ENCODE measurements at places on chromosomes 16 and 17. TPM values are rescaled to one million over a fixed set of nuclear protein-coding genes. Genes with fewer than 3 reads are reported as not detected.
A peak's percentile ranks its signal among the peaks of the same experiment; 100 is the strongest.

- H3K36me3 ChIP-seq, result peaks cover 1% of the 10 kb centered on the region
- no peaks in the 10 kb centered on the region for H3K27me3 ChIP-seq
- peak overlapping the region; percentile 83 for H3K27ac ChIP-seq
- peaks cover 79% of the 10 kb centered on the region for H3K4me1 ChIP-seq
- no peak for DNase-seq
Observed at GRCh38 chr17:81386141-81386645, 9.1 kb upstream of the BAHCC1 start.

- H3K4me1 ChIP-seq, result no peaks in the 10 kb centered on the region
- DNase-seq, result no peak
- no peaks in the 10 kb centered on the region for H3K27me3 ChIP-seq
- no peaks in the 10 kb centered on the region for H3K36me3 ChIP-seq
Observed at GRCh38 chr16:51392521-51393187, 241.6 kb upstream of the SALL1 start.

- no peaks in the 10 kb centered on the region for H3K27me3 ChIP-seq
- no peak overlapping the region for H3K27ac ChIP-seq
- no peaks in the 10 kb centered on the region for H3K36me3 ChIP-seq
- H3K4me1 ChIP-seq, result no peaks in the 10 kb centered on the region
- DNase-seq, result no peak
Observed at GRCh38 chr17:64315032-64315490, 52.0 kb upstream of the TEX2 start.

KLHL10 gene
- not detected for total RNA-seq

ZG16 gene
- total RNA-seq, result 0.04 TPM

- DNase-seq, result peak; percentile 40
- peaks cover 26% of the 10 kb centered on the region for H3K36me3 ChIP-seq
- peaks cover 17% of the 10 kb centered on the region for H3K4me1 ChIP-seq
- H3K4me3 ChIP-seq, result peak overlapping the region; percentile 58
- H3K27me3 ChIP-seq, result no peaks in the 10 kb centered on the region
- peak overlapping the region; percentile 74 for H3K27ac ChIP-seq
Observed at GRCh38 chr17:732902-733720, 715 bp downstream of the TLCD3A start.

- no peaks in the 10 kb centered on the region for H3K27me3 ChIP-seq
- no peak overlapping the region for H3K27ac ChIP-seq
- H3K4me3 ChIP-seq, result no peak overlapping the region
- no peaks in the 10 kb centered on the region for H3K36me3 ChIP-seq
- H3K4me1 ChIP-seq, result no peaks in the 10 kb centered on the region
Observed at GRCh38 chr16:65728167-65728566, 606.3 kb upstream of the CDH11 start.

- no peaks in the 10 kb centered on the region for H3K4me1 ChIP-seq
- H3K36me3 ChIP-seq, result no peaks in the 10 kb centered on the region
- no peak overlapping the region for H3K4me3 ChIP-seq
- H3K27ac ChIP-seq, result no peak overlapping the region
Observed at GRCh38 chr17:77821114-77821513, 137.4 kb upstream of the TNRC6C start.

- H3K4me3 ChIP-seq, result no peak overlapping the region
- H3K27ac ChIP-seq, result no peak overlapping the region
- no peaks in the 10 kb centered on the region for H3K27me3 ChIP-seq
- no peak for DNase-seq
- peaks cover 17% of the 10 kb centered on the region for H3K4me1 ChIP-seq
Observed at GRCh38 chr16:11342021-11342855, 3.0 kb upstream of the RMI2 start.

DNA sequence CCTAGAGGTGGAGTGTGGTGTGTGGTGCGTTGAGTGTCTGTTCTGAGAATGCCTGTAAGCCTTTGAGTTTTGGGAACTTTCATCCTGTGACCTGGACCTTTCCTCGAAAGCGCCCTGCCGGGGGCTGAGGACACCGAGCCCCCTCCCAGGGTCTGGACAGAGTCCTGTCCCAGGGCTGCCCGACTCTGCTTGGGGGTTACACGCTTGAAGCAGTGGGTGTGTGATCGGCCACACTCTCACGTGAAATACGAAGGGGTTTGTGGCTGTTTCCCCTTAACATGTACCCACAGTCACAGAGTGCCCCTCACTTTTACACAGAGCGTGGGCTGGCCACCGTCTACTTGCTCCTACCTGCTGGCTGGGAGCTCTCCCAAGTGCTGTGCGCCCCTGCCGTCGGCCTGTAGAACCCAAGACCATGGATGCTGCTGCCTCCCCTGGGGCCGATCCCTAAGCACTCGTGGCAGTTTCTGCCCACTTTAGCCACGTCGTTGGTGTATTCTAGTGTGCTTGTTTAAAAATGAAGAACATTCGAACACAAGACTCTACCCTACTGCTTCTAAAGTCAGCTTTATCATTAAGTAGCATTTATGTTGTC is 6.8 kb downstream of the ZNF750 start:
- DNase-seq, result no peak
- peaks cover 44% of the 10 kb centered on the region for H3K36me3 ChIP-seq
- no peaks in the 10 kb centered on the region for H3K27me3 ChIP-seq
- H3K4me1 ChIP-seq, result no peaks in the 10 kb centered on the region
- H3K27ac ChIP-seq, result no peak overlapping the region

CD19 gene
- total RNA-seq, result 3.0 TPM

DNA sequence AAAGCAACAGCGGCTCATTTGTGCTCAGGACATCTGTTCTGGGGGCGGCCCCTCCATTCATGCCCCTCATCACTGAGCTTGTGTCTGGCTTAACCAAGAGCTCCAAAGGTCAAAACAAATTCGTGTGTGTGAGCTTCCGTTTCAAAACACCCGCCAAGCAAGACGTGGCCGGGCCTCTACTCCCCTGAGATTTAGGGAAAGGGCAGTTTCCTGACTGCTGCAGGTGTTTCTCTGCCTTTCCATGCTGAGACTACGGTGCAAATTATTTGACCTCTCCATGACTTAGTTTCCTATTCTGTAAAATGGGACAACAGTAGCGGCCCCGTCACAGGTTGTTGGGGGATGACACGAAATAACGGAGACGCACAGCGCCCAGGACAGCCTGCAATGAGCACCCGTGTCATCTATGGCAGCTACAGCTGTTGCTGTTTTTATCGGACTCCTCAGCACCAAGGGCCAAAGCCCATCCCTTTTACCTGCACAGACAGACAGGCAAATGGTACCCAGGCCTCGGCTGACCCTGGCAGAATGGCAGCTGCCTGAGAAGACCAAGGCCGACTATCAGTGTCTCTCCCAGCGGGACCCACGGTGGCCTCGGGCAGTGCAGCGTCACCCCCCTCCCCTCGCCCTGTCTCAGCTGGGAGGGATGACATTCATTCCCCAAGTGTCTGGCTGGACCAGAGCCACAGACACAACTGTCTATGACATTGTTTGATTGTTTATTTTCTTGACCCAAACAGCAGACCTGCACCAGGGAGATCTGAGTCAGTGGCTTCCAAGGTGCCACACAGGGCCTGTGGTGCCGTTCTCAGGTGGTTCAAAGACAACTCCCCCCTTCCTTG is 50.7 kb upstream of the DOC2B start:
- no peaks in the 10 kb centered on the region for H3K4me1 ChIP-seq
- H3K36me3 ChIP-seq, result no peaks in the 10 kb centered on the region

GRCh38 chr17:13351046-13351445 is 250.7 kb downstream of the HS3ST3A1 start:
- DNase-seq, result no peak
- H3K27me3 ChIP-seq, result no peaks in the 10 kb centered on the region
- H3K27ac ChIP-seq, result no peak overlapping the region
- no peak overlapping the region for H3K4me3 ChIP-seq

SP6 gene
- total RNA-seq, result 7.9 TPM

TP53TG3F gene
- 0.84 TPM for total RNA-seq

GRCh38 chr16:83689385-83689831 is 118.4 kb upstream of the HSBP1 start:
- no peaks in the 10 kb centered on the region for H3K36me3 ChIP-seq
- peaks cover 10% of the 10 kb centered on the region for H3K27me3 ChIP-seq
- no peak overlapping the region for H3K4me3 ChIP-seq
- no peaks in the 10 kb centered on the region for H3K4me1 ChIP-seq
- no peak overlapping the region for H3K27ac ChIP-seq

- no peak for DNase-seq
- H3K4me3 ChIP-seq, result no peak overlapping the region
- no peaks in the 10 kb centered on the region for H3K27me3 ChIP-seq
- H3K36me3 ChIP-seq, result peaks cover 81% of the 10 kb centered on the region
Observed at GRCh38 chr17:51005768-51006167, 114.9 kb downstream of the SPAG9 start.

GRCh38 chr17:40686192-40686591 is 17.4 kb downstream of the KRT24 start:
- H3K4me3 ChIP-seq, result no peak overlapping the region
- H3K27ac ChIP-seq, result no peak overlapping the region
- no peaks in the 10 kb centered on the region for H3K36me3 ChIP-seq
- H3K4me1 ChIP-seq, result no peaks in the 10 kb centered on the region

SULT1A3 gene
- total RNA-seq, result 10.6 TPM

- no peak overlapping the region for H3K27ac ChIP-seq
- peaks cover 27% of the 10 kb centered on the region for H3K27me3 ChIP-seq
- H3K36me3 ChIP-seq, result no peaks in the 10 kb centered on the region
- peak; percentile 44 for DNase-seq
Observed at GRCh38 chr17:50630524-50631194, 4.0 kb upstream of the ABCC3 start.

GRCh38 chr16:56682703-56683397 is 580 bp downstream of the MT1X start:
- H3K27me3 ChIP-seq, result peaks cover 39% of the 10 kb centered on the region
- H3K27ac ChIP-seq, result no peak overlapping the region
- H3K4me3 ChIP-seq, result peak overlapping the region; percentile 46
- peaks cover 6% of the 10 kb centered on the region for H3K4me1 ChIP-seq
- no peaks in the 10 kb centered on the region for H3K36me3 ChIP-seq

DNA sequence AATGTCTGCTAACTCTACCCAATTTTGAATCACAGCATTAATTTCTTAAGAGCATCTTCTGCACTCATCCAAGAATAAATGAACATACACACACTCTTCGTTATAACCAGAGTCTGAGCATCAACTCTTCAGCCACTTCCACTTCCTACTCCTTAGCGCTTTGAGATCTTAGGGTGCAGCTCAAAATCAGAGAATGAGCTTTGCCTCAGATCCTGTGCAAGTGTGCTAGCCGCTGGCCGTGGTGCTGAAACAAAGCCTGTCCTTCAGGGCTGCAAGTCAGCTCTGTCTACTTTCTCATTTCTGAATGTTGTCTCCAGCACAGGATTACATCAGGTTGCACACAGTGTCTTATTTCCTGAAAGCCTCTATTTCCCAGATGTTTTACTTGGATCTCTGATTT is 165.4 kb downstream of the AIPL1 start:
- DNase-seq, result peak; percentile 27
- no peaks in the 10 kb centered on the region for H3K27me3 ChIP-seq
- no peaks in the 10 kb centered on the region for H3K4me1 ChIP-seq
- no peak overlapping the region for H3K27ac ChIP-seq
- H3K4me3 ChIP-seq, result no peak overlapping the region

BRD7 gene
- total RNA-seq, result 68.5 TPM

- H3K27me3 ChIP-seq, result no peaks in the 10 kb centered on the region
- DNase-seq, result no peak
- no peak overlapping the region for H3K27ac ChIP-seq
- peaks cover 31% of the 10 kb centered on the region for H3K36me3 ChIP-seq
Observed at GRCh38 chr17:78353834-78354233, 6.0 kb downstream of the SOCS3 start.

DNA sequence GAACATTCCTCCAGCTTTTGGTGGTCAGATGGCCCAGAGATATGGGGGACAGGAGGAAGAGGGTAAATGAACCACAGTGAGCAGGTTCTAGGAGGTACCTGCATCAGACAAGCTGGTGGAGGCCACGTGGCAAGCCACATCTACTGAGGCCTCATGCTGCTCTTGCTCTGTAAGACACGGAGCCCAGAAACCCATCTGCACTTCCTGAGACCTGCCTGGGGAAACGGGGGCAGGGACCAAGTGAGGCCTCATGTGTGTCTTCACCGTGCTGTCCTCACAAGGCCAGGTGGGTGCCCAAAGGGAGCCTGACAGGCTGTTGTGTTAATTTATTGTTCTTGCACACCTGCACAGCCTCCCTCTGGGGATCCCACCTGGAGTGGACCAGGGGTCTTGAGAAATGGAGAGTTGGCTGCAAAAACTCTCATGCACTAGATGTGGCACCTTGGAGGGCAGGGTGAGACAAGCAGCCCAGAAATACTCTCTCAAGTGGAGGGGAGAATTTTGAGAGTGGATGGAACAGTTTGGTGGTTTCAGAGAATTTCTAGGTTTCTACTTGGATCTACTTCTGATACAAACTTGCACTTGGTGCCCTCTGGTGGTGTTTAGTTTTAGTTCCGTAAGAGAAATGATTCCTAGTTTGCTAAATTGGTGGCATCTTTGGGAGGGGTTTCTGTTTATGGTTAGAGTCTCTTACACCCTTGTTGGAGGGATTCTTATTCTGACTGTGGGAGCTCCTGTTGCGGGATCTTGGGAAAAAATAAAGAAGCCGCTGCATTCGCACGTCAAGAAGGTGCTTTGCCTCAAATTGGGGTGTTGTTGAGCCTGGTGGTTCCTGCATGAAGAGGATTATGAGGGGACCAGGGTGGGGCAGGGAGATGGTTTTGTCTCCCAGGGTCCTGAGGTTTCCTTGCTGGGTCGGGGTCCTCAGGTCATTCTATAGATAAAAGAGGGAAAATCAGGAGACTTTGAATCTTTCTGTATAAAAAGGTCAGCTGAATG is 47.5 kb downstream of the SLC6A2 start:
- H3K36me3 ChIP-seq, result no peaks in the 10 kb centered on the region
- H3K27me3 ChIP-seq, result peaks cover 3% of the 10 kb centered on the region
- DNase-seq, result peak; percentile 35
- H3K27ac ChIP-seq, result no peak overlapping the region

- peaks cover 28% of the 10 kb centered on the region for H3K27me3 ChIP-seq
- no peak for DNase-seq
- no peaks in the 10 kb centered on the region for H3K36me3 ChIP-seq
- H3K4me3 ChIP-seq, result no peak overlapping the region
- no peak overlapping the region for H3K27ac ChIP-seq
Observed at GRCh38 chr17:16980813-16981731, 9.2 kb upstream of the TNFRSF13B start.

DNA sequence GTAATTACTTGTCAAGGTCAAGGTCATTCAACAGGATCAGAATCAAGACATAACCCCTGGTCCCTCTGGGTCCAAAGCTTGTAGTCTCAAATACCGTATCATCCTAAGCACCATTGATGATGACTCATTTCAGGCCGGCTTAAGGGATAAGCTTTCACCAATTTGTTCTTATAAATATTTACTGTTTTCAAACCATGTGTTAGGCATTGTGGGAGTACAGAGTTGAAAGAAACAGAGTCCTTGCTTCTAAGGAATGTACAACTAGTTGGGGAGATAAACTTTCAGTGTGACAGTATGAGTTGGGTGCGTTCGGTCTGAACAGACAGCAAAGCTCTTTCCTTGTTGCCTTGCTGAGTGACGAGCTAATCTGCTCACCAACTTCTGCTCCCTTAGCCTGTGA is 183.5 kb upstream of the MAF start:
- no peaks in the 10 kb centered on the region for H3K27me3 ChIP-seq
- no peaks in the 10 kb centered on the region for H3K36me3 ChIP-seq
- peaks cover 6% of the 10 kb centered on the region for H3K4me1 ChIP-seq
- H3K4me3 ChIP-seq, result no peak overlapping the region
- DNase-seq, result no peak

RAMP2 gene
- not detected for total RNA-seq

HCRT gene
- total RNA-seq, result not detected

ZNF624 gene
- 1.7 TPM for total RNA-seq

GRCh38 chr17:5097101-5097834 is 14.4 kb downstream of the ZNF232 start:
- peaks cover 4% of the 10 kb centered on the region for H3K27me3 ChIP-seq
- H3K4me3 ChIP-seq, result no peak overlapping the region
- DNase-seq, result no peak
- no peak overlapping the region for H3K27ac ChIP-seq
- H3K4me1 ChIP-seq, result no peaks in the 10 kb centered on the region
